ENCODE measurements at places on chromosomes 3 and 15. TPM values are rescaled to one million over a fixed set of nuclear protein-coding genes. Genes with fewer than 3 reads are reported as not detected.

DNA sequence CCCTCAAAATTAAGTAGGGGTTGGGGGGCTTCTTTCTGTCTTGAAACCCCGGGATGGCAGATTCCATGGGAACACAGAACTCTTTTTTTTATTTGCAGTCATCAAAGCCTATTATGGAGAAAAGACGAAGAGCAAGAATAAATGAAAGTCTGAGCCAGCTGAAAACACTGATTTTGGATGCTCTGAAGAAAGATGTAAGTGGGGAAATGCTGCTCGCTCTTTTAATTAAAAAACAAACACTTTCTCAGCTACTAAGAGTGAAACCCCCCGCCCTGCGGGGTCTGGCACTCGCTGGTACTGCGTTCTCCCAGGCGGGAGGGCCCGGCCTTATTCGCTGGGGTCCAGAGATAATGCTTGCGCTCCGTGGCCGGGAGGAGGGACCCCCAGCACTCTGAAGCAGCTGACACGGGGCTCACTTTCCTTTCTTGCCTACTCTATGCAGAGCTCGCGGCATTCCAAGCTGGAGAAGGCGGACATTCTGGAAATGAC lies 615 bp downstream of the HES1 start:
- no peak for DNase-seq

GRCh38 chr15:70127770-70128413 lies 30.2 kb upstream of the TLE3 start:
- no peak for DNase-seq

DNA sequence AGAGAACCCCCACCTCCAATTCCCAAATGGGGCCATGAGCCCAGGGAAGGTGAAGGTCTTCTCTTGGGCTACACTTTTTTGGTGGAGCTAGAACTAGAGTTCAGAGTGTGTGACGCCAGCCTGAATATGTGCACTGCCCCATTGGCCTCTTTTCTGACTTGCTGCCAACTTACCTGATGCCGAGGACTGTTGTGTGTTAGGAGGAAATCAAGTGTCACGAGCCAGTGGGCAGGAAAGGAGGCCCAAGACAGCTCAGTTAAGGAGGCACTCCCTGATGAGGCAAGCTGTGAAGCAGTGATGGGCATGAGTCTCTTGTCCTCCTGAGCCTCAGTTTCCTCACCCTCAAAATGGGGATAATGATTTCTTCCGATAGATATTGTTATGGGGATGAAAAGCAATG lies 107.8 kb downstream of the ANP32A start:
- no peak for DNase-seq

DNA sequence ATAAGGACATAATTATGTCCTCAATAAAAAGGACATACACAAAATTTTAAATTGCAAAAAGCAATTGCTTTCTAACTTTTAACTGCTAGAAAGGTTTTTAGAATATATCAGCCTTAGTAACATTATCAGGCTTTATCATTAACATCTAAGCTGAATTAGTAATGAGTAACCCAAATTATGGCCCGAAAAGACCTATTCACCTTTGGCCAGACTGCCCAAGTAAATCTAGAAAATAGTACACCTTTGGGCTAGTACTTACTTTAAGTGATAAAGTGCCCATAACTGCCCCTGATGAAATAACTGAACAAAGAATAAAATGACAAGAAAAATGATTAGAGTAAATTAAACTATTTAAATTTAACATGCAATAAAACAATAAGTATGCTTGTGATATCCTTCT lies 117.2 kb downstream of the TBL1XR1 start:
- DNase-seq, result no peak

DNA sequence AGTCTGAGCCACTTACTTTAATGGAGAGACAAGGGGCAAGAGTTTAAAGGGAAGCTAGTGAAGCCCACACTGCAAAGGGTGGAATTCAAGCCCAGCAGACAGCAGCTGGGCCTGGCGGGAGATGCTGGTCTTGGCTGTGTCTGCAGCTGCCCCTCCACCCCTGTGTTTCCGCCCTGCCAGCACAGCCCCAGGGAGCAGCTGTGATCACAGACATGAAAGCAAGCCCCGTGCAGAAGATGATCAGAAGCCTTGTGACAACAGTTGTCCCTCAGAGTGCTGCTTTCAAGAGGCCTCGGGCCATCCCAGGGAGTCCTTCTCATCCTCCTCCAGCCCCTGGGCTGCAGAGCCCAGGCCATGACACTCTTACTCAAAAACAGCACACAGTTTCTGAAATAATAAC lies 24.1 kb upstream of the SLC6A1 start:
- no peak for DNase-seq

DNA sequence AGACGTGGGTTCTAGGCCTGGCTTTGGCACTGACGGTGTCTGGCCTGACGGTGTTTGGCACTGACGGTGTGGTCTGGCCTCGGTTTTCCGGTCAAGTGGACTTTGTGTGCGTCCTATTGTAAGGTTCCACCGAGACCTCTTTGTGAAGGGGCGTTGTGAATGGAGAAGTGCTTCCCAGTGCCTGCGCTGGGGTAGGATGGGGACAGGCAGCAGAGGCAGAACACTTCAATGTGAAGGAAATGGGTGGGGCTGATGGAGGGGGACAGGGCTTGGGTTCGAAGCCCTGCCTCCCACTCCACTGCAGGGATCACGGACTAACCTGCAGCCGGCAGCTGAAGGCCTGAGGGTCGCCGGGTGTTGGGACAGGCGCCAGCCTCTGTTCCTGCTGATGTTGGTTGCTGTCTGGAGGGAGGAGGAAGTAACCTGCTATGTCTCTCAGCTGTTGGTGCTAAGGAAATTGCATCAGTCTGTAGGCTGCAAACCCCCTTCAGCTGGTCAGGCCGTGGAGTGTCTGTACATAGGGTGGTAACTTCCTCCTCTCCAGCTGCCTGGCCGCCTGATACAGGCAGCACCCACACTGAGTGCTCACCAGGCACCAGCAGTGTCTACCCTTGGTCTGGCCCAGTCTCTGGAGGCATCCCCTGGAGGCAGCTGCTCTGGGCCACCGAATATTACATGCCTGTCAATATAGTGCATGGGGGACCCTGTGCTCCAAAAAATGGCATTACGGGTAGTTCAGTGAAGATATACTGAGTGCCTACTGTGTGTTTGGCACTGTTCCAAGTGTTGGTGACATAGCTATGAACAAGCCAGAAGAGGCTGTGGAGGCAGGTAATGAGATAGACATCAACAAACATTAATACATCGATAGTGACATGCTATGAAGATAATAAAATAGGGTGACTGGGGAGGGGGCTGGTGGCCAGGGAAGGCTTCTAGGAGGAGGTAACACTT lies 1.1 kb downstream of the TM6SF1 start:
- DNase-seq, result no peak

GRCh38 chr15:55334997-55335396 lies 16.0 kb downstream of the PIGB start:
- DNase-seq, result no peak

- DNase-seq, result no peak
Measured at GRCh38 chr3:22007368-22007767, 256.4 kb upstream of the ZNF385D start.

DNA sequence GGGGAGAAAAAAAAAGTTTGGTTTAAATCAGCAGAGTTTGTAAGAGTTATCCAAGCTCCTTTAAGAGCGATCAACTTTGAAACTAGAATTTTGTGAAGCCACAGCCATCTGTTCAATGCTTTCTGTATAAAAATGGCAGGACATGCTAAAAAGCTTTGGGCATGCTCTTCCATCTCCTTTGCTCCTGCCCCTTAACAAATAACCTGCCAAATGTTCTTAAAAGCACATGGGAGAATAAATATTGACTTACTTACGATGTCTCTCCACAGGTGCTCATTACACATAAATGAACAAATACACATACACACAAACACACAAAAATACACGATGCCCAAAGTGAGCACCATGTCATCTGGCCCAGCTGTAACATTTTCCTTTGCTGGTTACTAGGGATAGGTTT lies 211.8 kb upstream of the DPH6 start:
- no peak for DNase-seq

DNA sequence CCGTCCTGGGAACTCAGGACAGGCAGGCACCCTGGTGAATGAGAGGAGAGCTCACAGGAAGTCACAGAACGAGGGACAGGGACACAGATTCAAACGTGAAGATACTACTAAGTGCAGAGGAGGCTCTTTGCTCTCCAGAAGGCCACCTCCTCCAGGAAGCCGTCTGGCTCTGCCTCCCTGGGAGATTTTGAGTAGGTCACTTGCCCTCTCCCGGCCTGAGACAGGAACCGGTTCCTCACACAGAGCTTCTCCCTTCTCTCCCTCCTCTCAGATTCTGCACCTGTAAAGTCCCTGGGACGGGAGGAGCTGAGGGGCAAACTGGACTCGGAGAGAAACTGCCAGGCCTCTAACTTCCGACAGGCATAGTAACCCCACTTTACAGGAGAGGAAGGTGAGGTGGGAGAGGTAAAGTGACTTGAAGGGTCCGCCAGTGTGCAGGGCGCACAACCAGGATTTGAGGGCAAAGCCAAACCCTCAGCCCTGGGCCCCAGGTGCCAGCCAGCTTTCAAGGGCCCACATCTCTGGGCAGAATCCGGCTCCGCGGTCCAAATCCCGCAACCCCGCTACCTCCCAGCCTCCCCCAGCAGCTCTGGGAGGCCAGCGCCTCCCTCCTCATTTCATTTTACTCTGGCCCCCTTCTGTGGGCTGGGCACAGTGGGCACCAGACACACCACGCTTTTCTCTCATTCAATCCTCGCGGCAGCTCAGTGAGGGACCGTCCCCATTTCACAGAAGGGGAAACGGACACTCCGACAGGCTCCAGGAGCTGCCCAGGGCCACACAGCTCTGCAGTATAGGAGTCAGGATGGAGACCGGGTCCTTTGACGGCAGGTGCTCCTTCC lies 150.2 kb downstream of the SMAD6 start:
- no peak for DNase-seq

DNA sequence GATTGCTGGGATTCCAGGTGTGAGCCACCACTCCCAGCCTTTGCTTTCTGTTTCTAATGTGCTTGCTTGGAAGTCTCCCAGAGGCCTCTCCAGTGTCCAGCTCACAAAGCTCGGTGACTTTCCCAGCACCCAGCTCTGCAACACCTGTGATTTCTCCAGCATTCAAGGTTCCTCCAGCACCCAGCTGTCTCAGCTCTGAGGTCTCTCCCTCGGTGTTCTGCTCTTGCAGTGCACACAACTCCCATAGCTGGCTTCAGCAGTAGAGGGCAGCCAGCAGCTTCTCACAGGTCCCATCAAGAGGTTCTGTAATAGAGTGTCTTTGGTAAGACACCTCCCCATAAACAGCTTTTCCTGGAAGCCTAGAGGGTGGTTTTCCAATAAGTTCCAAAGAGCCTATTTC lies 75.1 kb downstream of the GRM7 start:
- no peak for DNase-seq

- no peak for DNase-seq
Measured at GRCh38 chr3:170610321-170610884, 24.5 kb upstream of the SLC7A14 start.

DNA sequence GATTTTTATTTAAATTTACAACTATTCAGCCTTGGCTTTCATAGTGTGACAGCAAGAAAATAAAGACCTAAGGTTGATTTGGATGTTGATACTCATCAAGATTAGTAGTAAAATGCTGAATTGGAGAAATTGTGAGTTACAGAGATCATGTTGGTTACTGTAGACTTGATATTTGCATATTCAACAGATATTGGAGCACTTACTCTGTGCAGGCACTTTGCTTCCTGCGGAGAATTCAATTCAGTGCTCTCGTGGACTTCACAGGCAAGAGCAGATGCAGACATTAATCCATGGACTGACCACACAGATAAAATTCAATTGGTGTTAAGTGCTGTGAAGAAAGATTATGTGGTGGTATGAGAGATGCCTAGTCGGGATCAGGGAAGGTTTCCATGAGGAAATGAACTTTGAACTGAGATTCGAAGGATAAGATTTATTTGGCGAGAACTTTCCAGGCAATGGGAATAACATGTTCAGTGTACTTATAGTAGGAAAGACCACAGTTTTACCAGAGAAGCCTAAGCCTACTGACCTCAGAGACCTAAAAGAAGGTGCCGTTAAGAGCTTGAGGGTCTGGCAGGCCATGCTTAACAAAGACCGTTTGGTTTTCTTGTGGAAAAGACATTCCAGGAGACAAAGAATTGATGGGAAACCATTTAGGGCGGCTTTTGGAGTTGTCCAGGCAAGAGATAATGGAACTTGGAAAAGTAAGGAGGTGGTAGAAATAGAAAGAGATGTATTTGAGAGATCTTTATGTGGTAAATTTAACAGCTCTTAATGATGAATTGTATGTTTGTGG lies 4.3 kb downstream of the SELENOT start:
- no peak for DNase-seq

DNA sequence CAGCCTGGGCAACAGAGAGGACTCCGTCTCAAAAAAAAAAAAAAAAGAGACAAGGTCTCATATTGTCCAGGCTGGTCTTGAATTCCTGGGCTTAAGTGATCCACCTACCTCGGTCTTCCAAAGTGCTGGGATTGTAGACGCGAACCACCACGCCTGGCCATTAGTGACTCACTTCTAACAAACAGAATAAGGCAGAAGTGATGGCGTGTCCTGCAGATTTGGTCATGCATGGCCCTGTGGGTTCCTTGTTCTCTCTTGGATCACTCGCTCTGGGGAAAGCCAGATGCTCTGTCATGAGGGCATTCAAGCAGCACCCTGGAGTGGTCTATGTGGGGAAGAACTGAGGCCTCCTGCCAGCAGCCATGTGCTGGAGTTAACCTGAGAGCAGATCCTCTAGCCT lies 27.4 kb upstream of the TJP1 start:
- DNase-seq, result no peak

DNA sequence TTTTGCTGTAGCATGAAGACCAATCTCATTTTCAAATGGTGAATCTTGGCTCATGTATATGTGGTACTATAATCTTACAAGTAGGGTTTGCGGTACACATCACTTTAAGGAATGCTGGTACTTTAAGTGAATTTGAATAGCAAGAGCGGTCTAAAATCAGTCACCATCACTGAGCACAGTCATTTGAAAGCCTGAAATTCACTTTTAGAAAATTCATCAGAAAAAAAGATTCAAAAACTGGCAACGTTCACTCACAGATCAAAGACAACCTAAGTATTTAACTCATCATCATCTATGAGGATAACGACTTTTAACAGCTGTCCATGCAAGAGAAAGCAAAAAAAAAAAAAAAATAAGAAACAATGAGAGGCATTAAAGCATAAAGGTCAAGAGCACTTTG lies 111.6 kb downstream of the FHIT start:
- no peak for DNase-seq

EFHB gene
- polyA plus RNA-seq, result 2.2 TPM

CCDC191 gene
- polyA plus RNA-seq, result 20.1 TPM

PIK3CA gene
- polyA plus RNA-seq, result 27.5 TPM

CAND2 gene
- polyA plus RNA-seq, result 10.1 TPM

HCN4 gene
- 0.93 TPM for polyA plus RNA-seq

INTS14 gene
- polyA plus RNA-seq, result 54.0 TPM
